Posterior vena cava (tissue), 2 donors: ENCODE measurements at places on chromosomes 3 and 15.
A peak's percentile ranks its signal among the peaks of the same experiment; 100 is the strongest.

DNA sequence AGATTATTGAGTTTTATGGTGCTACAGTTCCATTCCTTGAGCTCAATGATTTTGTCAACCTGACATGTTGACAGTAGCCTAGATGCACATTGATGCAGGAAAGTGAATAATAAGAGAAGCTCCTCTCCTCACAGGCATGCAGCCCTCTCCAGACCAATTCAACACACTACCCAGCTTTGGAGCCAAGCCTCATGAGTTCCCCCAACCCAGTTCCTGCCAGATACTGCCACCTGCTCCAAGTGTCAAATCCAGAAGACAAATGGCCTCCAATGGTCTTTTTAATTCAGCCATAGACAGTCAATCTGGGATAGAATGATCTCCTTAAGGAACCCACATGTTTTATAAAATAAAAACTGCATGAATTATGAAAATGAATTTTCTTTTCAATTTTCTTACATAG is 83.7 kb upstream of the ARHGEF3 start:
- no peak for DNase-seq

DNA sequence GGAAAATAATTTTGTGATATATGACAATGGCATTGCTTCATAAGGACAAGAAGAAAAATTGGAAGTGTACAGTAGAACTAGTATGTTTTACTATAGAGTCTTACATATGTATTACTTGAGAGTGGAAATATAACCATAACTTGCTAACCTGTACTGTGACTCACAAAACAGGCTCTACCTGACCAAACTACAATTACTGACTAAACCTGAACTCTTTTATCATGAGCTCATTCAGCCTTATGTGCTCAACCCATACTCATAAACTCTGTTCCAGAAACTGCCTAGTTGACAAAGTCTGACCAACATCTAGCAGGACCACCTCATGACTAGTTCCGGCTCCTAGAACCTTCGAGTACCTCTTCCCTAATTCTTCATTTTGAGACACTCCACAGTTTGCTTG is 6.3 kb downstream of the CDIN1 start:
- no peak for DNase-seq

DNA sequence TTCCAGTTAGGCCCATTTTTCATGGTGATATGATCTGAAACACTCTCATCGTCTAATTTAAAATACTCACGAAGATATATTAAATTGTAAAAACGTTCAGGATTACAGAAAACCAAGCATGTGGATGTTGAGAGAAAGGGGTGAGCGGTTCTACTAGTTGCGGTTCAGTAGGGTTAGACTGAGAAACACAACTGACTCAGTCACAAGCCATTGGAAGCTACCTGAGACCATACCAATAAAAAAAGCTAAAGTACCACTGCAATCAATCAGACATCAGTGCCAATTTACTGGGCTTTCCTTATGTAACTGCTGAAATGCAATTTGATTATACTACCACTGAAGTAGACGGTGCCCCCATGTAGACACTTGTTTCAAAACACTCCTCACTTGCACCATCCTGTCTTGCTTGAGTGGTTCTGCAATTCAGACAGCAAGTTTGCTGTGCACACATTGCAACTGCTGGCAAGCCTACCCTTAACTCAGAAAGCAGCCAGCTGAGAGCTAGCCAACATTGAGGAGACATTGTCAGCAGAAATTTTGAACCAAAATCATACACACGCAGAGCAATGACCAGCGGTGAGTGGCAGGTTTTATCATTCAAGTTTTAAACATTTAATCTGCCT is 368.7 kb upstream of the ARHGEF26 start:
- no peak for DNase-seq

DNA sequence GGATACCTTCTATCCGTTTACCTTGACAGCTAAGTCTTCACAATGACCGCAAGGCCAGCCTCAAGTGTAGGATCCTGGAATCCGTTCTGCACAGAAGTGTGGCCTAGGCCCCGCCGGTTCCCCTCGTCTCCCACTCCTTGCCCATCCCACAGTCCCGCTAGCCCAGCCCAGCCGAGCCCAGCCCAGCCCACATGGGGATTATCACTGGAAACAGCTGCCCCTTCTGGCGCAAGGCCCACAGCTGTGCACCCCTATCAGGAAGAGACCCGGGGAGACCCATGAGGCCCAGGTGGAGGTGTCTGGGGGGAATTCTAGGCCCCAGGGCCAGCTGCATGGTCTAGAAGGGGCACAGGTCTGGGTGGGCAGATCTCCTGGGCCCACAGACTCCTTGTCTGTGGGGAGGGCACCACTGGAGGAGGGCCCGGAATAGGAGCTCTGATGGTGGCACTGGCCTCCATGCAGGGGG is 27.9 kb upstream of the KLF13 start:
- DNase-seq, result peak; percentile 79
